ENCODE measurements at places on chromosomes 4 and X.

- no peak for DNase-seq
These were observed 41.8 kb upstream of the CLDN24 start for GRCh38 chr4:183364025-183364424.

GRCh38 chr4:6701371-6701770 lies 7.7 kb downstream of the S100P start:
- no peak for DNase-seq

- DNase-seq = no peak
These were observed 16.6 kb downstream of the ARHGAP24 start for GRCh38 chr4:85491527-85491926.

GRCh38 chrX:147119088-147119487 lies 304.5 kb upstream of the CXorf51A start:
- DNase-seq = no peak

- no peak for DNase-seq
These were observed 26.2 kb upstream of the GPR78 start for GRCh38 chr4:8553991-8554405.

DNA sequence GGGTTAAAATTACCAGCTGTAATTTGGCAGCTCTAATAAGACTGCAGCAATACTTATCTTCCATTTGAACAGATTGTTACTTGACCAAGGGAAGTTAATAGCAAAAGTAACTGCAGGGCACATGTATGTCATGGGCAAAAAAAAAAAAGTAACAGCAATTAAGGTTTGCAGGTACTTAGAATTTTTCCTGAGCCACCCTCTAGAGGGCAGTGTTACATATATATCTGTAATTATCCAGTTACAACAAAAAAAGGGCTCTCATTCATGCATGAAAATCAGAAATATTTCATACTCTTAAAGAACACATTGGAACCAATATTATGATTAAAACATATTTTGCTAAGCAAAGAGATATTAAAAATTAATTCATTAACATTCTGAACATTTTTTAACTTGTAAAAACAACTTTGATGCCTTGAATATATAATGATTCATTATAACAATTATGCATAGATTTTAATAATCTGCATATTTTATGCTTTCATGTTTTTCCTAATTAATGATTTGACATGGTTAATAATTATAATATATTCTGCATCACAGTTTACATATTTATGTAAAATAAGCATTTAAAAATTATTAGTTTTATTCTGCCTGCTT lies 25.1 kb downstream of the XIAP start:
- DNase-seq = peak; percentile 77

- no peak for DNase-seq
These were observed 7.5 kb downstream of the TLR10 start for GRCh38 chr4:38775326-38775725.

DNA sequence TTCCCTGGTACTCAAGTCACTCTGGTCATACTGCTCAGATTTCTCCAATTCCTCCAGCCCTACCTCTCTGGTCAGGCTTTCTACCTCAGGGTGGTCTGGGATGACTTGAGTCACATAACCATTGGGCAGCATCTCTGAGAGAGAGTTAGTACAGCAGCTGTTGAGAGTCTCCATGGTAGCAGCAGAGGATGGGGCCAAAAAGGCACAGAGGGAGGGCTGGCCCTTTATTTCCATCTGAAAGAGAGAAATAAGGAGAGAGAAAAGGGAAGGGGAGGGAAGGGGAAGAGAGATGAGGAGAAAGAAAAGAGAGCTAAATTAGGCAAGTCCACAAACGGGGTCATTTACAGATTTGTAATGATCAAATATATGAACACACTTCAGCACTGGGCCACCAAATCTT lies 149.1 kb upstream of the ARHGEF9 start:
- DNase-seq = no peak

GRCh38 chr4:118918388-118918787 lies 29.7 kb downstream of the SYNPO2 start:
- peak; percentile 84 for DNase-seq

GRCh38 chrX:39288592-39288991 lies 487.3 kb downstream of the MID1IP1 start:
- no peak for DNase-seq

GRCh38 chr4:22678940-22679854 lies 13.5 kb upstream of the GBA3 start:
- DNase-seq = peak; percentile 20

DNA sequence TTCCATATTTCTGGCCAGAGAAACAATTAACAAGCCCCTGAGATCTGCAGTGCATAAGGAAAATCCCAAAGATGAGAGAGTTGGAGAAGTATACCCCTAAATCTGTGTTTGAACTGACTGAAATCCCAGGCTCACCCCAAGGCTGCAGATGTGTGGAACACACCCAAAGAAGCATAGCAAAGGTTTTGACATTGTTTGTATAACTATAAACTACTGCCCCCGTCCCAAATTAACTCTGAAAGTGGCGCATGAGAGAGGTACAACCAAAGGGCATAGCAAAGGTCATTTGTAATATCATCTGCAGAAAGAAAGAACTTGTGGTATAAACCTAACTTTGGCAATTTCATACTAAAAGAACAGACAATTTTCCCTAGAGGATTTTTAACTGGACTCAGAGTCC lies 157.9 kb downstream of the DCAF12L1 start:
- DNase-seq = no peak

DNA sequence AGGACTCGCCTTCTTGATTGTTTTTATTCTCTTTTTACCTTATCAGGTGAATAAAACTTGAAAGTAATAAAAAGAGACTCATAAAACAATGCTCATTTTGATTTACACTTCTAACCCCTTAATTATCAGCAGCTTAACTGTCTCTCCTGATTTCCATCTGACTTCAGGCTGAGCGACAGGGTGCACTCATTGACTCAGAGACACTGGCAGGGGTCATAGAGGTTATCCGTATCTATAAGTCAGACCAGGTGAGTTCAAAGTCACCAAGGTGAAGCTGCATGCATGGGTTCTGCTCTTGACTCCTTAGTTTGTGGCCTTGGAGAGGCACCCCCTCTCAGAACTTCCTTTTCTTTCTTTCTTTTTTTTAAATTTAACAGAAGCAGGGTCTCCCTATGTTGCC lies 116.4 kb upstream of the SLC34A2 start:
- no peak for DNase-seq

DNA sequence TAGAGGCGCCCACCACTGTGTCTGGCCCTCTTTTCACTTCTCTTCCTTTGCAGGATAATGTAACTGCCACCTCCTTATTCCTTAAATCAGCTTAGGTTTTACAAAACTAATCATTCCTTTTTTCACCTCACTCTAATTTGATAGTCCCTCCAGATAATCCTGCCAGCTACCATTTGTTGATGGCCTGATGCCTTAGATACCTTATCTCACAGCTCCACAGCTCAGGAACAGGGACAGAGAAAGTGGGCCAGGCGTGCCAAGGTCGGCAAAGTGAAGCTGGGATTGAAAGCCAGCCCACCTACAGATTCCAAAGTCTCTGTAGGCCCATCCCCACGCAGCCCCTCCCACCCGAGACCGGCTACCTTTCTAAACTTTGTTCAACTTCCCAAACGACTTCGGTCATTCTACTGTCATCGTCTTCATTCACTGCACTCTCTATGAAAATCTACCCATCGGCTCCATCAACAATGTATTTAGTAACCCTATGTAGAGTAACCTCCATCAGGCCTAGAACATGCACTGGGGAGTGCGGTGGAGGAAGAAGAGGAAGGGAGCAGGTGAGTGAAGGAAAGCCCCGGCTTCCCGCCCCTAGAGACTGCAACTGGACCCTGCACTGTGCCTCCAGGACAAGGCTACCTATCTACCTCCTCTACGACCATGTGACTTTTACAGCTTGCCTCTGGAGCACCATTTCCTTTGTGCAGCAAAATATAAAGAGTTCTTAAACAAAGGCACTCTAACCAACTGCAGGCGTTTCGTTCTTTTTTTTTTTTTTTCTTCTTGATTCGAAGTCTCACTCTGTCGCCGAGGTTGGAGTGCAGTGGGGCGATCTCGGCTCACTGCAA lies 1.5 kb downstream of the CASP6 start:
- DNase-seq = peak; percentile 6

GRCh38 chr4:150131581-150132228 lies 53.5 kb downstream of the DCLK2 start:
- no peak for DNase-seq

GRCh38 chrX:96480081-96480480 lies 204.6 kb upstream of the DIAPH2 start:
- DNase-seq = peak; percentile 32

DNA sequence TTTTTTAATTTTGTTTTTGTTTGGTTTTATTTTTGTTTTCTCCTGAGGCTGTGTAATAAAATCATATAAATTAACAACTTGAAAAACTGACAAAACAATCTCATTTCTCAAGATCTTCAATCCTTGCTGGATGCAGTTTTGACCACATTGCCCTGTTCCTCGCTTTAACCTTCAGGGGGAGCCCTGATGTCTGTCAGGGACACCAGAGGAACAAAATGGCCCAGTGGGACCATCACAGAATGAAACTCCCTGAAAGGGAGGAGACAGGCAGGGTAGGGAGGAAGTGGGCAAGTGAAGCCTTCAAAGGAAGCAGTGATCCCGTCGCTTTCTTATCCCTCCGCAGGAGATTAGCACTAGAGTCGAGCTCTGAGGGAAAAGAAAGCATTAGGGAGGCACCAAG lies 274.9 kb upstream of the LDB2 start:
- no peak for DNase-seq

DNA sequence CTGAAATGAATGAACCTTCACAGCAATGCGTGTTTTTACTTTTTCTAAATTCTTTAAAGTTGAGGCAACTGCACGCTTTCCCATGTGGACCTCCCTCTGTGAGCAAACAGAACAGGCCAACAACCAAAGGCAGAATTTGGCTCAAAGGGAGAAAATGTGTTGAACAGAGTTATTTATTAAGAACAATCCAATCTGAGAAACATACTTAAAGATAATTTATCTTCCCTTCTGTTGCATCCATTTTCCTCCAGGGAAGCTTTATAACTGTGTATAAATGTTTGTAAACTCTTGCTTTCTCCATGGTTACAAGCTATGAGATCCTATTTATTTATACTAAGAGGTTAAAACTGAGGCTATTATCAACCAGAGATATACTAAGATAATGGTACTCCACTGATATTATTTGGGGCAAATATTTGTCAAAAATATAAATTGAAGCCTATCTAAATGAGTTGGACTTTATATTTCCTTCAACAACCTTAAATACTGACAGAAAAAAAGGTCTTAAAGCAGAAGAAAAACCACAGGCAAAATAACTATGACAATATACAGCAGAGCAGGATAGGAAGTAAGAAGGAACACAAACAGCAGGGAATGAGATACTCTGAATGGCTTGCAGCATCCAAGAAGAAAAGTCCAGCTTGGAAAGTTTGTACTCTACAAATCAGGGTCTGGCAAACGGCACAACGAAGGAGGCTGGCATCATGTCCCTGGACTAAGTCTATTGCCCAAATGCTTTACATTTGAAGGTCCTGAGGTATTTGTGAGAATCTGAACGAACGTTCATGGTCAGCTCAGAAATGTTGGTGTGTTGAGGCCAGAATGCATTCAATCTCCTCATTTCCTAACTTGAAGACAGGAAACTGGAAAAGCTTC lies 663.2 kb upstream of the INTU start:
- no peak for DNase-seq

- DNase-seq = no peak
These were observed 40.6 kb downstream of the CHRDL1 start for GRCh38 chrX:110755061-110755460.

GRCh38 chr4:16794816-16795445 lies 103.5 kb downstream of the LDB2 start:
- DNase-seq = peak; percentile 84

DNA sequence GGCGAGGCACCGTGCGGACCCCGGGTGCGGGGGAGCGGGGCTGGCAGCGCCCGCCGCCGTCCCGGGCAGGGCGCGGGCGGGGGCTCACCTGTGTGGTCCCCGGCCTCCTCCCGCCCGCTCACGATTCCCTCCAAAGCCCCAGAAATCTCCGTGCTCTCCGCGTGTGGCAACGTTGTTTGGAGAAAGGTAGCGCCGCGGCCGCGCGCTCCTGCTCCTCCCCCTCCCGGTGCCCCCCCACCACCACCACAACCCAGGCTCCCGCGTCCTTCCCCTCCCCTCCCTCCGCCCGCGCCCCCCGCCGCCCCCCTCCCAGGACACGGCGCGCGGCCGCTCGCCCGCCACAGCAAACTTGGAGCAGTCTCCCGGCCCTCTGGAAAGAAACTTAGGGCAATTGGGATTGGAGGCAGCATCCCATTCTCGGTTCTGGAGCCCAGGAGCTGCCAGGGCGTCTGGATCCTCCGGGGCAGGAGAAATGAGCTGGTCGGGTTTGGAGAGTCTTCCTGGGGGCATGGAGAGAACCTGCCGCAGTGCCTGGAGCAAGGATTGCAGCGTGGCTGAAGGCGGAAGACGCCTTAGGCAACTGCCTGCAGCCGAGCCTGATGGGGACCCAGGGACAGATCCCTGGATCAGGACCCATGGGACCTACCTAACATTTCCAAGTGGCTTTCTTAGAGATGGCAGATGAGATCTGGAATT lies 855 bp downstream of the KLF3 start:
- DNase-seq = peak; percentile 67
